ENCODE measurements at places on chromosomes 5 and 9. TPM values are rescaled to one million over a fixed set of nuclear protein-coding genes. Genes with fewer than 3 reads are reported as not detected.

Gene KCNV2
- not detected for total RNA-seq

Gene DPM2
- total RNA-seq, result 11.4 TPM

Gene PCDHA1
- 0.11 TPM for total RNA-seq

Gene XRCC4
- total RNA-seq, result 12.8 TPM

Gene DIPK1B
- 0.13 TPM for total RNA-seq

Gene PSAT1
- 132 TPM for total RNA-seq

Gene MZB1
- total RNA-seq, result not detected

Gene FAM78A
- total RNA-seq, result 0.54 TPM

Gene CCDC187
- total RNA-seq, result 0.11 TPM

Gene CDX1
- 0.22 TPM for total RNA-seq

Gene CRB2
- total RNA-seq, result under 0.01 TPM

Gene FOXI1
- total RNA-seq, result not detected

Gene SKIC3
- total RNA-seq, result 159 TPM

Gene NUTM2G
- total RNA-seq, result not detected

Gene NREP
- total RNA-seq, result 306 TPM

All from articular chondrocyte of knee joint (primary cell).